B cell (primary cell): ENCODE measurements at places on chromosomes 2 and 18.

DNA sequence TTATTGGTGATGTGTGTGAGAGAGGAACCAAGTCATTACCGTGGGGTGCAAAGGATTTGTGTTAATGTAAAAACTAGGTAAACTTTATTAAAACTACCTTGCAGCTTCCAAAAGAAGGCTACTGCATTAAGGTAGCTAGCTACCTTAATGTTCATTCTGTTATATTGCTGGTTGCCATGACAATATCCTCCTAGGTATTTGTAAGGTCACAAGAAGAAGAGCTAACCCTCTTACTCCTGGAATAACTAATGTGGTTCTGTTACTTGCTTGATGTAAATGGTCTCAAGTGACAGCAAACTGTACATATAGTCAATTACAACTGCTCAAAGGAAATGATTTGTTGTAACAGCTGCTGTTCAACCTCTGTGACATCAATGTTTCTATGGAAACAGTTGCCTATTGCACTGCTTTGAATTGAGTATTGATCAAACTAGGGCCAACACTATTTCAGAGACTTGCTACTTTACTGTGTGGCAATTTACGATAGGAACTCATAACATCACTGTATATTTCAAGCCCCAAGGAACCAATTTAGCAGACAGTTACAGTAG, 319.8 kb upstream of the HNRNPA3 start:
- no peak for DNase-seq

DNA sequence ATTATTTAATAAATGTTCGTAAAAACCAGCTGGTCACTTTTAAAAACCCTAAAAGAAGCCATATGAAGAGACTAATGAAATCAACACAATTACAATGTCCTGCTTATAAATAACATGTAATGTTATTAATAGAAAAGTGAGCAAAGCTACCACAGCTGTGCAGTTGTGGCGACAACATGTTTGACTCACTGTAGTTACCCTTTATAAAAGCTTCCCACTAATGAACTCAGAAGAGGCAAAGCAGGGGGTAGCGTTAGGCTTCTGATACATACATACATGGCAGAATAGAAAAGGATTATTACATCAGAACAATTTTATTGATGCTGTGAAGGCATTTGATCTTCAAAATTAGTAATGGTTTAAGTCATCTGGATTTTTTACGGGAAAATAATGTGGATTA, 219.7 kb downstream of the SLC4A10 start:
- DNase-seq = no peak

DNA sequence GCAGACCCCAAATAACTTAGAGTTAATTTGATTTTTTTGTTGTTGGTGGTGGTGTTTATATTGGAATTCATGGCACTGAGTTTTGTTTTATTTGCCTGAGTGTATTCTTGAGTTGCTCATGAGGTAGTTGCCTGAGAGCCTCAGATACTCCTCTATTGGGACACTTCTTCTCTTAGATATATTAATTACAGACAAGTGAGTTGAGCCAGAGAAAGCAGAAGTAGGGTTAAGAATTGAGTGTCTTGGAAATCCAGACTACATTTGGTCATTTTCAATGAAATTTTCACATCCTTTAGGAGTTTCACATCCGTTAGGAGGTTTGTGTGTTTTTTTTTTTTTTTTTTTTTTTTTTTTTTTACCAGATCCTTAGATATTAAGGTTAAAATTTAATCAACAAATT, 29.0 kb downstream of the FMNL2 start:
- DNase-seq = no peak

- no peak for DNase-seq
Observed at GRCh38 chr2:49271060-49271606, 116.8 kb upstream of the FSHR start.

GRCh38 chr18:63131106-63131958, 188.2 kb downstream of the BCL2 start:
- DNase-seq = peak; percentile 79

GRCh38 chr18:31213641-31214040, 51.0 kb upstream of the DSC1 start:
- no peak for DNase-seq
